ENCODE measurements at places on chromosomes 4 and X.

- DNase-seq: no peak
These were observed 115.8 kb upstream of the BMPR1B start for GRCh38 chr4:94641702-94642560.

- DNase-seq: no peak
These were observed 685.0 kb downstream of the RAPGEF2 start for GRCh38 chr4:159787901-159788300.

DNA sequence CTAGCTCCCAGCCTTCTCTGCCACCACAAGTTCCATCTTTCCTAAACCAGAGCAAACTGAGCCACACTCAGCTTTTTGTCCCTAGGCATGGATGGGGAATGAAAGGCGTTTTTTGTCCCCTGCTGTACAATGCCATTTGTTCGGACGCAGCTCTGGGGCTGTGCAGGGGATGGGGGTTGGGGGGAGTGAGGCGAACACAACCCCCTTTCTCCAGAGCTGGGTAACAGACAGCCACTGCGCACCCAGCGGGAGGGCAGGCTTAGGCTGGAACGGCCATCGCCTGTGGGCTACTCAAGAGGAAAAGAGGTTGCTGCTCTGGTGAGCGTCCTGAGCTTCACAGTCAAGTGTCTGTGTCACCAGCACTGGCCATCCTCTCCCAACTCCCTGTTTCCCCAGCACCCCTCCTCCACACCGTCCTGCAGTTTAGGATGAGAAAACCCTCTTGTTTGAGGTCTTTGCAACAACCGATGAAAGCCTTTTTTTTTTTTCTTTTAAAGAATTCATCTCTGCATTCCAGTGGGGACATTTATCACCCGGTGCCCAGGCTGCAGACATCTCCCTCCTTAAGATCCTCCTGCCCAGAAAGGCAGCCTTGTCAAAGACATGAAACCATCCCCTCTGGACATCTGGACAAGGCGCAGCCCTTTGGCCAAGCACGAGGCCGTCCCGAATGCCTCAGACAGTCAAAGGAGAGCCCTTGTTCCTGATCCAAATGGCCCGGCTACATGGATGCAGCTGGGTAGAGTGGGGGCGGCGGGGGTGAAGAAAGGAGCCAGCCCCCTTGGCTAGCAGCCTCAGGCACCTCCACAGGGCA lies 419.6 kb downstream of the BCOR start:
- no peak for DNase-seq

DNA sequence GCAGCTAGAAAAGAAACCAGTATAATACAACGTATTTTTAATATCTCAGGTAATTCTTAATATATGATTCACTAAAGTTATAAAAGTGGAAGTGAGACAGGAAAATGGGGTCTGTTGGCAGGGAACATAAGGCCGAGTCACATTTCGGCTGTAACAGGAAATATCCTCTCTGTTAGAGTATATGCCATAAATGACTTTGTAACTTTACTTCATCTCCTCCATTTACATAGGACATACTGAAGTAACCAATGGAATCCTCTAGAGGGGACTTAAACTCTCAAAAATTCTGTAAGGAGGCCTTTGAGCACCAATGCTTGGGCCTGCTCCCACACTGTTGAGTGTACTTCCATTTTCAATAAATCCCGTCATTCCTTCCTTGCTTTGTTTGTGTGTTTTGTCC lies 71.3 kb downstream of the ANKRD17 start:
- DNase-seq: no peak

- DNase-seq: no peak
These were observed 91.0 kb downstream of the IL15 start for GRCh38 chr4:141727420-141727819.
